Fibroblast of skin of right biceps (primary cell): ENCODE measurements at places on chromosomes 2 and 18.

DNA sequence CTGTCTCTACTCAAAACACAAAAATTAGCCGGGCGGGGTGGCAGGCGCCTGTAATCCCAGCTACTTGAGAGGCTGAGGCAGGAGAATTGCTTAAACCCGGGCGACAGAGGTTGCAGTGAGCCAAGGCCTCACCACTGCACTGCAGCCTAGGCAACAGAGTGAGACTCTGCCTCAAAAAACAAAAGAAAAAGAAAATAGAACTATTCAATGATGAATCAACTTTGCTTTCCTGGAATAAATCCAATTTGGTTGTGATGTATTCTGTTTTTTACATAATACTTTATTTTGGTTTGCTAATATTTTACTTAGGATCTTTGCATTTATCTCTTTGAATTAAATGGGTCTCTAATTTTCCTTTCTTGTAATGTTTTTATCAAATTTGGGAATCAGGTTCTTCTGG lies 86.3 kb upstream of the MBOAT2 start:
- peak; percentile 54 for DNase-seq

DNA sequence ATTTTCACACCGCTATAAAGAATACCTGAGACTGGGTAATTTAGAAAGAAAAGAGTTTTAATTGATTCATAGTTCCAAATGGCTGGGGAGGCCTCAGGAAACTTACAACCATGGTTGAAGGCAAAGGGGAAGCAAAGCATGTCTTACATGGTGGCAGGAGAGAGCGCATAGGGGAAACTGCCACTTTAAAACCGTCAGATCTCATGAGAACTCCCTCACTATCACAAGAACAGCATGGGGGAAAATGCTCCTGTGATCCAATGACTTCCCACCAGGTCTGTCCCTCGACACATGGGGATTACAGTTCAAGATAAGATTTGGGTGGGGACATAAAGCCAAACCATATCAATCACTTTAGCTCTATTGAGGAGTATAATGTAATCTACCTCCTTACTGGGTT lies 53.5 kb downstream of the ABCB11 start:
- DNase-seq = no peak

GRCh38 chr2:33241581-33241980 lies 234.9 kb upstream of the RASGRP3 start:
- peak; percentile 46 for DNase-seq

DNA sequence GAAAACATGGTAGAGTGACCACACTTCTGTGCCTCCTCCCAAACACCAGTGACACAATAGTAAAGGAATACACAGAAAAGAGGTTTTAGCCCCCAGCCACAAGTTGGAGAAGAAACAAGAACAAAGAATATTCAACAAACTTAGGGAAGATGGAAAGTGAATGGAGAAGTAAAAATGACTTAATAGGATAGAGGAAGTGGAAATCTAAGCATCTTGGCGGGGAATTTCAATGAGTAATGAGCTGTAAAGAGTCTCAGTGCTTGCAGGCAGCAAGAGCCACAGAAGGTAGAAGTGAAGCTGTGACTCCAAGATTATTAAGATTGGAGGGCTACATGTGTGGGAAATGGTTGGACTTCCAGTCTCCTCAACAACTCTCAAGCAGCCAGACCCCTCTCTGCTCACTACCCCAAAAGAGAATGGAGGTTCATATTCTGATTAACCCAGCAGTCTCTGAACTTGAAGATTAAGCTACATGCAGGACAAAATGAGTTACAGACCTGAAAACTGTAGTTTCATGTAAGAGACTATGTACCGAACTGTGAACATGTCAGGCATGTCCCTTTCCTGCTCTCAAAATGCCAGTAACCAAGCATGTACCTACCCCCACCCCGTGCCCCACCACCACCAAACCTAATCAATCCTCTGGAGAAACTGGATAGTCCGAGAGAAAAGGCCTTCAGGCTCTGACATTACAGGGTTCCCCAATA lies 16.9 kb upstream of the HNRNPLL start:
- peak; percentile 8 for DNase-seq

- no peak for DNase-seq
These were observed 1287.8 kb upstream of the TMEFF2 start for GRCh38 chr2:193482557-193482956.

- no peak for DNase-seq
These were observed 152.2 kb downstream of the KCNH7 start for GRCh38 chr2:162686336-162686735.

DNA sequence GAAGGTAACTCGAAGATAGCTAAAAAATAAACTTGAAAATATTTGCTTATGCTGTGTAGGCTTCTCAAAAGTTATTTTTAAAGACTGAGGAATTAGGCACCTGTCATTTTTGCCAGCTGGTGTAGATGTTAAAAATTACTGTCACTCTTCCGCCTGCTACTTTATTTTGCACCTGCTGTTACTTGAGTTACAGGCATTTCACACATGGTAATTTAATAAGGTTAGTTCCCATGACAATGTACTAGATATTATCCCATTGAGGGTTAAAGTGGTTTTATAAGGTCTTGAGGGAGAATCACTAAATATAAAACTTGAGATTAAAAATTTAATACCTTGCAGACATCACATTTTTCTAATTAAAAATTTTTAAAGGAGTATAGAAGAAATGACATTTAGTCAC lies 26.6 kb downstream of the MYL1 start:
- no peak for DNase-seq

DNA sequence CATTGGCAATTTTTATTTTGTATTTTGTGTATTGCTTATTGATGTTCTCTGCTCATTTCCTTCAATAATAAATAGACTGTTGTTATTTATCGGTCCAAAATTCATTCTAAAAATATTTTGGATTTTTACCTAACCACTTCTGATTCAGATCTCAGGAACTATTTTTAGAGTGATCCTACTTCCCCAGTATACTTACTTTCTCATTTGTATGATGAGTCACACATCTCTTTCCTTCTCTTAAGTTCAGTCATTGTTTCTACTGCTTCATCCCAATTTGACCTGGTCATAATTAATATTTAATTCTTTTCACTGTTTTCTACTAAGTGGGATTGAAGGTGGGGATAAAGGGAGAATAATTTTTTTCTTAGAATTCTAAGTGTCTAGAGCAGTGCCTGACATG lies 75.1 kb downstream of the AGPS start:
- peak; percentile 56 for DNase-seq

- DNase-seq = peak; percentile 56
These were observed 19.6 kb upstream of the STON1 start for GRCh38 chr2:48510329-48510728.

- DNase-seq = no peak
These were observed 8.5 kb downstream of the HS6ST1 start for GRCh38 chr2:128310094-128310716.

DNA sequence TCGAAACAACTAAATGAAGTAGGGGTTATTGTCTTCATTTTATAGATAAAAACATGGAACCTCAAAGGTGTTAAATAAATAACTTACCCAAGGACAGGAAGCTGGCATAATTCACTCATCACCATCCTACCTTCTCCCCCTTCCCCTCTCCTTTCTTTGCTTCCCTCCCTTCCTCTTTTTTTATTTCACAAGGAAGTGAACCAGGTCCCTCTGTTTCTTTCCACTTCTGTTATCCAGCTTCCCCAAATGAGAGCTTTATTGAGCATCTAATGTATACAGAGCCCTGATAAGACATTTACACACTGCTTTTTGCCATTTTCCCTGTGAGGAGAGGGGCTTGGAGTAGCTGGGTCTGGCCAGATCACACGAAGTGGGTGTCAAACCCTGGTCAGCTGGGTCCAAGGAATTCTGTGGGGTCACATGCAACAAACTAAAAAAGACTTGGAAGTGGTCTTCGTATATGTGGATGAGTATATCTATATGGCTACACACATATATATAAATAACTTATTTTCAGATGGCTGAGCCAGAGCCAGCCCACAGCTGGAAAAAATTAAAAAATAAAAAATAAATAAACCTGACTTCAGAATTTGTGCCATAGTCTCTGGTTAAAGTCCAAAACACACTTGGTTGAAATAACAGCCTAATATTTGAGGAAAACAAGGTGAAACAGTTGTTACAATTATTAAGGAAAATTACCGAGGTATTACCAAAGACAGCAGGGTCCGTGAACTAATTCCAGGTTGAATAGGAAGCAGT lies 49.3 kb upstream of the FOSL2 start:
- no peak for DNase-seq

DNA sequence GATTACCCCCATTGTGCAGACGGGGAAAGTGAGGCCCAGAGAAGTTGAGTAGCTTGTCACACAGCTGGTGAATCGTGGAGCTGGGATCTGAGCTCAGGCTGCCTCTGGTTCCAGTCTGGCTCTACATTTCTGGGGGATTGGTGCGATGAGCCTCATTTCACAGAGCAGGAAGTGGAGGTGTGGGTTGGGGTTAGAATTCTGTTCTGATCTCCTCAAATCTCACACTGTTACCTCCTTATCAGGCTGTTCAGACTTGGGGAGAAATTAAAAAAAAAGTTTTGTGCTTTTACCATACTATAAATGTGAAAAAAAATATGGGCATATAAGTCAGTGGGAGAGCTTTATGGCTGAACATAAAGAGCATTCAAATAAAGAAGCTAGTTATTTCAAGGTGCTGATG lies 21.6 kb downstream of the SH3RF3 start:
- no peak for DNase-seq

- DNase-seq = no peak
These were observed 38.8 kb downstream of the DDX18 start for GRCh38 chr2:117853316-117853715.

DNA sequence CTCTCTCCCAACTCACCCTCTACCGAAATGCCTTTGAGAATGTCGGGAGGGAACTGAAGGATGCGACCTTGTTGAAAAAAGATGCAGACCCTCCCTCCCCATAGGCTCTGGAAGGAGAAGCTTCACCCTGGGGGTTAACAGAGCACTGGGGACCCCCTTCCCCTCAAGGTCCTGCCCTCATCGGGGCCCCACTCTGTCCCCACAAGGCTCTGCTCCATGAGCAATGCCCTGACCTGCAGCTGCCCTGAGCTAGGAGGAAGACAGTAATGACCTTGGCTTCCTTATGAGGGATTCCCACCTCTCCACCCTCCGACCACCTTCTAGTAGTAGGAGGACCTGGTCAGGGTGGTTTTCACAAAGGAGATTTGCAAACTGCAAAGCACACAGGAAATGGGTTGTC lies 44.4 kb upstream of the HPCAL1 start:
- DNase-seq = no peak

DNA sequence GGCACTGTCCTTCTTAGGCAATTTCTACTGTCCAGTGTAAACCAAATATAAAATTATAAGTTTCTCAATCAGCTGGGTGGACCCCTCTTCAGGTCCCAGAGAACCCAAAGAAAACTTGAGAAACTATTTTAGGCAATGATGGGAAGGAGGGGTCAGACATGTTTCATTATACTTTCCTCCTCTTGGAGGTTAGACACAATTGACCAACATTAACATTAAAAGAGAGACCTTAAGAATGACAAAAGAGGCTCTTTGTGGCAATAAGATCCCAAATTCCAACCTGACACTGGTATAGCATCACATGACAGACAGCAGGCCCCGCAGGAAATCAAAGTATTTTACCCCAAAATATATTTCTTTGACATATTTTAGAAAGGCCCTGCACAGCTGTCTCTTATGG lies 73.1 kb downstream of the LRRTM1 start:
- DNase-seq = no peak

DNA sequence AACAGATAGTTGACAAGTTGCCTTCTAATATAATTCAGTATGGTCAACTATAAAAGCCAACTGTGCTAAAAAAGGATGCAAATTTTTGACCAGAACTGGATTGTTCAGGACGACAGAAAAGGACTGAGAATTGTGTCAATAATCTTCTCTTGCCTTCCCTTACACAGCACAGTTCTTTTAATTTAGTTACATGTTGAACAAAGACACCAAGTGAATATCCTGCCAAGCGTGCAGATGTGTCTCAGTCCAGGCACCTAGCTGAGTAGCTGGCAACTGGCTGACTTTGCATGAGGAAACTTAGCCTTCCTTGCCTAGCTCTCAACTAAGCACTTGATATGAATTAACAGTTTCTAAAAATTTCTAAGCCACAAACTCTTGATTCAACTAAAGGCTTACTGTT lies 801.4 kb downstream of the BCL11A start:
- DNase-seq = no peak

DNA sequence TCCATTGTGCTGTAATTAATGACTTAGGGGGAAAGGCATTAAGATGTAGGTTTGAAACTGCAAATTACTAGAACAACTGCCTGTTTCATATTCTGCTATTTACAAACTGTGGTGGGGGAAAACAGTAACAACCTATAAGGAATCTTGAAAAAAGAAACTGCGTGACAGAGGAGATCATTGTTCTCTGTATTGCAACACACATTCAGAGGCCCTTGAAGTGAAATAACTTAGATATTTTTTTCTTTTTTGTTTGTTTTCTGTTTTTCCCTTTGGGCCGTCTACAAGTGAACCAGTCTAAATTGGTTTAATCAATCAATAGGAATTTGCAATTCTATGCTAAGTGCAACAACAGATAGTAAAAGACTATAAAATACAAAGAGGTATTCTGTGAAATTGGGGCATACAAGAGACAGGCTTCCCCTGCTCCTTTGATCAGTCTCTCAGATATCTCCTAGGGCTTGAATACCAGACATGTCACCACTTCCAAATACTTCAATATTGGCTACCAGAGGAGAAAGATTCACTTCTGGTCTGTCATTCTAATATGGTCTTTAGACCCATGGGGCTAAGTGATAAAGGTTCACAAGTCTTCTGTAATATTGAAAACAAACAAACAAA lies 2055.1 kb upstream of the CELF4 start:
- DNase-seq = no peak

DNA sequence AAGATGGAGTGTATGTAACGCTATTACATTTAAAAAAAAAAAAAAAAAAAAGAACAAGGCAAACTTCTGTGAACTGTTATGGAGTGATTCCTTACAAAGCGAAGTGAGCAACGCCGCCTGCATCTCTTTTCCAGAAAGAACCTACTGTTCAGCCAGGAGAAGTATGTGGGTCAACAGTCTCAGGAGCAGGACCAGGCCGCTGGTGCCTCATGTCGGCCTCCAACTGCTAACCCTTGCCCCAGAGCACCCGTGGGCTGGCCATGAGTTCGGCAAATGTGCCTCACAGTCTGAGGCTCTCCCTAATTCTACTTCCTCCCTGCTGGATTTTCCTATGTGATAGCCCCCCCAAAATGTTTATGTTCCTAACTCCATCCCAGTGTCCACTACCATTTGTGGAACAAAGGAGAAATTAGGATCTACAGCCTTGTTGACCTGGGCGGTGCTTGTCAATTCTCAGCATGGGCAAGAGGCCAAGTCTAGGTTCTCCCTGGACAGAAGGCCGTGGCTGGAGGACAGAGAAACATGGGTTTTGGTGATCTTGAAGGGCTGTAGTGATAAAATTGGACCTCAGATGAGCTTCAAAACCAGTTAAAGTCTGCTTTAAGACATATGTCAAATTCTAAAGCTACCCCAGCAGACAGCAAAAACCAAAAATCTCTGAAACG lies 15.9 kb downstream of the FAM168B start:
- no peak for DNase-seq

- DNase-seq = peak; percentile 46
These were observed 237.6 kb upstream of the RGPD4 start for GRCh38 chr2:107589079-107589491.

GRCh38 chr2:37402636-37403035 lies 58.2 kb downstream of the QPCT start:
- DNase-seq = no peak
